Hypothalamus (tissue), 51 donors: ENCODE measurements at places on chromosomes 12 and 14.

DNA sequence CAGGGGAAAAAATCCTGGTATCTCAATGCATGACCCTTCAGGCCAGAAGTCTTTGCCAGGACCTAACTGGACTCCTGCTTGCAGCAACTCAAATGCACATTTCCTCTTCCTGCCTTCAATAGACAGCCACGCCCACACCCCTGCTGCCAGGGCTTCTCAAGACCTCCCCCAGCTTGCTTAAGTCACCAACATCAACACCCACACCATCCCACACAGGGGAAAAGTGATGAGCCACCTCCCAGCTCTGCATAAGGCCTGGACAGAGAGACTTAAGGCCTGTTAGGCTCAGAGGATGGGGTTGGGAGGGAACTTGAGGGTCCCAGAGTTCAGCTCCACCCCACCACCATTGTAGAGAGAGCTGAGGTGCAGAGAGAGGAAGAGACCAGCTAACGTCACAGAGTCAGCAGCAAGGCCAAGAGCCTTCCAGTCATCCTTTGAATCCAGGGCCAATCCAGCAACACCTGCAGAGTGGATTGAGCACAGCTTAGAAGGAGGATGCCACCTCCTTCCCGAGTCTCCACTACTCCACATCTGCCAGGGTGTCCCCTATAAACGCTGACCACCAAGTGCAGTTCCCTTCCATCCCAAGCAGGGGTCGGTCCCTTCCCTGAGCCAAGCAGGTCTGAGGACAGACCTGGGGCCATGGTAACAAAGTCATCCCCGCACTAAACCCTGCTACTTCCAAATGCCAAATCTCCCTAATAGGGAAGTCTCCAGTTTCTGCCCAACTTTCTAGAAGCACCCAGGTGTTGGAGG is 50.0 kb downstream of the KDM2B start:
- DNase-seq = no peak

DNA sequence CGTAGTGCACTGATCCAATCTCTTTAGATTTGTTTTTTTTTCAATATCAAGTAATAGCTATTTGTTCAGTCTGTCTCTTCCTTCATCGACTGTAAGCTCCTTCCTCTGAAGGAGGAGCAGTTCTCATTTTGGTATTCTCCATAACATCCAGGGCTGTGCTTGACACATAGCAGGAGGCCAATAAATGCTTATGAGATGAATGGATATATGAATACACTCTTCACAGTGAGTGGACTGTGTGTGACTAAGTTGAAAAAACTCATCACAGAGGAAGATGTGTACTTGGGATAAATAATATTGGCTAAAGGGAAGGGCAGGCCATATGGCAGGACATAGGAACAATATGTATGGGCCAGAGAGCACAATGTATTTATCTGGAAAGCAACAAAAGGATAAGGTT is 205.3 kb upstream of the PRICKLE1 start:
- no peak for DNase-seq

DNA sequence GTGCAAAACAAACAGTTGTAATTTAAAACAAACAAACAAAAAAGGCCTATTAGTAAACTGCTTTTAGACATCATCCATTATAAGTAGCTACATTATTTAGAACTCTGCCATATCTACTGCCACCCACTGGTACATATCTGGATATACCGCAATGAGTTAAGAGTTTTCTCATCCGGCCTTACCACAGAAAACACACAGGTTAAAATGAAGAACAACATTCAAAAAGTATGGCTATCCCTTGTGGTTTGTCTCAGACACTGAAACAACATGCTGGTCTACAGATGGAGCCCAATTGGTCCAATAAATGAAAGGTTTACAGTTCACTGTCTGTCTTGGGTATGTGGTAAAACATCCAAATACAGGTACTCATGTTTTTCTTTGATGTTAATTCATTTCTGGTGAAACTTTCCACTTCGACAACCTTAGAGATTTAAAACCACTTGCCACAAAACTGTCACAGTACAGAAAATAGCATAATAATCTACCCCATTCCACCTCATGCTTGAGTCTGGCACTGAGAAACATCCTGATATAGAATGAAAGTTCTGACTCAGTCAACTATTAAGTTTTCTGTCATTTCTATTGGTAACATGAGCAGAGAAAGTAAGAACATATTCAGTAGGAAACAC is 354.3 kb downstream of the CEP128 start:
- DNase-seq = no peak

DNA sequence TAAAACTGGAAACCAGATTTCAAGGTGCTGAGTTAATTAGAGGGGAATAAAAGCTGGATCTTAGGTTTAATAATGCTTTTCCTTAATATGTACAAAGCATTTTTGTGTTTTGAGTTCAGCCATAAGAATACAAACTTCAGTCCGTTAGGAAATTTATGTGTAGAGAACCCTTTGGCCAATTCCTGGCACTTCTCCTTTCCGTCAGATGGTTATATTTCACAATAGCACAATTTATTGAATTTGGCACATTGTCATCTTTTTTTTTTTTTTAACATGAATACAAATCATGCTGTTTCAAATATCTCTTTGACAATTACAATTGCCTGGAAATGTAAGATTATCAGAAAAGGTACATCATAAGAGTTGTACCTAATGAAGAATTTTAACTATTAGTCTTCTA is 56.2 kb upstream of the DDHD1 start:
- DNase-seq = no peak

- no peak for DNase-seq
These were observed 9.7 kb downstream of the PAWR start for GRCh38 chr12:79681008-79681590.

DNA sequence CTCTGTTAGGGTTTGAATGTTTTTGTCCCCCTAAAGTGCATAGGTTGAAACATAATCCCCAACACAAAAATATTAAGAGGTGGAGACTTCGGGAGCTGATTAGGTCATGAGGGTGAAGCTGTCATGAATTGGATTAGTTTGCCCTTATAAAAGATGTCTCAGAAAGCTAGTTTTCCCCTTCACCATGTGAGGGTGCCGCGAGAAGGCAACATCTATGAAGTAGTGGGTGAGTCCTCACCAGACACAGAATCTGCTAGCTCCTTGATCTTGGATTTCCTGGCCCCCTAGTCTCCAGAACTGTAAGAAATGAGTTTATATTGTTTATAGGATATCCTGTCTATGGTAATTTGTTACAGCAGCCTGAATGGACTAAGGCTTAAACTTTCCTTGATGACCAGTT is 301.5 kb upstream of the ATP2B1 start:
- no peak for DNase-seq

GRCh38 chr14:30223385-30223785 is 295.7 kb upstream of the PRKD1 start:
- DNase-seq = no peak

DNA sequence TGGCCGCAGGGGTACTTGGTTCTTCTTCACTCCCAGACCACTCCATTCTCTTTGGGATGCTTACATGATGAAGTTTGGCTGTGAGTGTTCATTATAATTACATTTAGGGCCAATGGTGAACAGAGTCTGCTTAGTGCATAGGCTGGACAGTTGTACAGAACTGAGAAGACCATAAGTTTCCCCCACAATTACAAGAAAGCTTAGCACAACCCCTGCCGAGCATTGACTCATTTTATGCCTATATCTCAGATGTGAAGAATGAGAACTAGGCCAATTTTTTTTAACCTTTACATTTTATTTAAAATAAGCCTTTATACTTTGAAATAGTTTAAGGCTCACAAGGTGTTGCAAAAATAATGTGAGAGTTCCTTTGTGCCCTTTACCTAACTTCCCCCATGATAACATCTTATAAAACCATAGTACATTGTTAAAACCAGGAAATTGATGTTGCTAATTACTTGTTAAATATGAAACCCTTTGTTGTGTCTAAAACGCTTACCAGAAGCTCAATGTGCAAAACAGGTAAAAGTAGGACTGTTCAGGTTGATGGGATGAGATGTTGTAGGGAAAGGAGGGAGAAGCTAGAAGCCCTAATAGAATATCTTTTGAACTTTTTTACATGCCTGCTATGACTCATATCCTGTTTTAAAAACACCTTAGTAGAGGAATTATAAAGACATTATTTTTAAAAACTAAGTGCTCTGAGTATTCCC is 47.2 kb downstream of the ALDH1L2 start:
- DNase-seq = no peak

DNA sequence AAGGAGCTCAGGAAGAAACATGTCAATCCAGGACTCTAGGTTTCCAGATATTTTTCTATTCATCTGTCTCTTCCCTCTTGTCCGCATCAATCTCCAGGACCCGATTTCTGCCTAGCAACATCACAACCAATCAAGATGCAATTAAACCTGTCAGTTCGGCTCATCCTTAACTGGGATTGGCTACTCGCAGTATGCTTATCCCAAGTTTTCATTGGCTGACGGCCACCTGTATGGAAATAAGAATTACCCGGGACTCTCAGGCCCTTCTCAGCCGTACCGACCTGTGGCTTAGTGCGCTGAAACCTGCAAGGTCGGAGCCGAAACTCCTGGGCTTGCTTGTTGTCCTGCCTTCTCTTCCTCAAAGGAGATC is 20.4 kb upstream of the ATP5MC2 start:
- DNase-seq = peak; percentile 61

DNA sequence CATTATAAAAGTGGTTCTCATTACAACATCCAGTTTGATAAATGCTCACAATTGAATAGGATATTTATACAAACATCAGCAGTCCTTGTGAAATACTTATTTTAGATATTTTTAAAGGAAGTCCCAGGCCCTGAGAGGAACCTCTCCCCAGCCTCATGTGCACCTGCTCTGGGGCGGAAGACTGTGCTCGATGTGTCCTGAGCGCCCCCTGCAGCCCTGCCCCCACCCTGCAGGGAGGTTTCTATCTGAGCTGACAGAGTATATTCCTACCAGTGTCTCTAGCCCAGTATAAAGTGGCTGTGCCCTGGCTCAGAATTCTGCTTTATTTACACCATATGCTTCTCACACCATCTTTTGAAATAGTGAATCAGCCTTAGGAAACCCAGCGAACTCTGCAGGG is 1349.1 kb downstream of the TMEM121 start:
- no peak for DNase-seq

DNA sequence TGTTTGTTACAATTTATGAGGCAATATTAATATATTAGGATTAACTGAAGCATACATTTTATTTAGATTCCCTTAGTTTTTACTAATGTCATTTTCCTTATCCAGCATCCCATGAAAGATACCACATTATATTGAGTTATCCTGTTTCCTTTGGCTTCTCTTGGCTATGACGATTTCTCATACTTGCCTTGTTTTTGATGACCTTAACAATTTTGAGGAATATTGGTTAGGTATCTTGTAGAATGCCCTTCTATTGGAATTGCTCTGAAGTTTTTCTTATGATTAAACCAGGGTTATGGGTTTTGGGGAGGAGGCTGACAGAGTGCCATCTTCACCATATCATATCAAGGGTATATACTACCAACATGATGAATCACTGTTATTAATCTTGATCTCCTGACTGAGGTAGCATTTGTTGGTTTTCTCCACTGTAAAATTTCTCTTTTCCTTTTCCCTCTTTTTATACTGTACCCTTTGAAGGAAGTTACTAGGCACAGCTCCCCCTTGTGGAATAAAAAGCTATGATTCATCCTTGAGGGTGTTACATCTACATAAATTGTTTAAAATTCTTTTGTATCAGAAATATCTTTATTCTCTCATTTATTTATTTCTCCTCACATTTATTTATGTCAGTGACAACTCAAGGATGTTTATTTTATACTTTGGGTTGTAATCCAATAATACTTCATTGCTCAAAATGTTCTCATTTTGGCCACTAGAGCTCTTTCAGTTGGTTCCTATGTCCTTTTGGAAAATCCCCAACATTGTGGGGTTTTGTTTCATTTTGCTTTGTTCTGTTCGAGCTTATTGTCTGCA is 239.0 kb downstream of the SLC16A7 start:
- DNase-seq = no peak

DNA sequence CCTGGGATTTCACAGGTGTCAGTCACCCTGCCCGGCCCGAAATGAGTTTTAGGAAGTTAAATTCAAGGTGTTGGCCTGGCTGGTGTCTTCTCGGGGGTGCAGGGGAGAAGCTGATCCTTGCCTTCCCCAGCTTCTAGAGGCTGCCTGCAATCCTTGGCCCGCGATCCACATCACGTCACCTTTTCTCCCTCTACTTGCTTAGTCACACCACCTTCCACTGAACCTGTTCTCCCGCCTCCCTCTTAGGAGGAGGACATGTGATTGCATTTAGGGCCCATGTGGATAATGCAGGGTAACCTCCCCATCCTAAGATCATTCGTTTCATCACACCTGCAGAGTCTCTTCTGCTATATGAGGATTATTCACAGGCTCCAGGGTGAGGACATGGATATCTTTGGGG is 25.4 kb upstream of the ATXN2 start:
- DNase-seq = no peak

GRCh38 chr14:56487090-56487667 is 92.4 kb upstream of the TMEM260 start:
- no peak for DNase-seq

- DNase-seq = no peak
These were observed 59.2 kb downstream of the AACS start for GRCh38 chr12:125124320-125124966.

DNA sequence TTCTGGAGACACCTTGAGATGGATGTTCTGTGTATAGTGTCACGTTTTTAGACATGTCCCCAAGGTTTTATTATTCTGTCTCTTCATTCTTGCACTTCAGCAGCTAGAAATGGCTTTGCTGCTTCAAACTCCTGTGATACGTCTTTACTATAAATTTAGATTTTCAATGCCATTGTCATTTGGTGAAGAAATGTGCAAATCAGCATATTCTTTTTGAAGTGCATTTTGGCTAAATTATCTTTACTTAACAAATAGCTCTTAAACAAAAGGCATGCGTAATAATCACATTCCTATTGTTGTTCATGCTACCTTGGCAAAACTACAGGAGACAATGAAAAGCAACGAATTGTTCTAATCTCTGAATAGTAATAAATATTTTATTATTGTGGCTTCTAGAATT is 502.9 kb upstream of the SYT1 start:
- no peak for DNase-seq

- no peak for DNase-seq
These were observed 436.5 kb downstream of the TMEM132D start for GRCh38 chr12:129467289-129467688.

DNA sequence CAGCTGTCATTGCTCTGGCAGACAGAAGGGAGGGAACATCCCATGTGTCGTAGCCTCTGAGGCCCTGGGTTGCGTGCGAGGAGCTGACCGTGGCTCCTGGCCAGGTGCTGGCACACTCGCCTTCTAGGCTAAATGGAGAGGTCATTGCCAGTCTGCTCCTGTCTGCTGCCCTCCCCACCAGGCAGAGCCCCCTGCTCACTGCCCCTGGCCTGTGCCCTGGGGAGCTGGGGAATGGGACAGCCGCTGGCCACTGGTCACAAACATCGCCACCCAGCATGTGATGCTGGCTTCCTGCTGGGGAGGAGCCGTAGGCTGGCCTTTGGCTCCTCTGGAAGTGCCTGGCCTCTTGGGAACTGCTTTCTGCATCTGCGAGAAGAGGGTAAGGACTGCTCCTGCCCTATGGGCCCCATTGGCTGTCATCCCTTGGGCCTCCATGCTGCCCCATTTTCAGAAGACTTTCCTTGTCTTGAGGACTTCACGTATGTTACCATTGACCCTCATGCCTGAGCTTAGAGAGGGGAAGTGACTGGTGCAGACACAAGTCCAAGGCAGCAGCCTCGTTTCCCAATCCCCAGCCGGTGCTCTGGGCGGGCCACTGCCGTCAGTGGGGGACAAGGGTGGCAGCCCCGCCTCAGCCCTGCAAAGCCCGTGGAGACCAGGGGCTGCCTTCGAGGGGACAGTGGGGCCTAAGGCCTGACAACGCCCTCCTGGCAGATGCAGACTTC is 2.0 kb upstream of the TNFAIP2 start:
- DNase-seq = no peak

GRCh38 chr14:22405201-22405600 is 183.8 kb downstream of the DAD1 start:
- no peak for DNase-seq

GRCh38 chr14:59221568-59221967 is 33.1 kb downstream of the DAAM1 start:
- no peak for DNase-seq
